ENCODE measurements at places on chromosomes 6 and 20.

- no peak for DNase-seq
Measured at GRCh38 chr6:121399966-121400365, 35.5 kb upstream of the GJA1 start.

GRCh38 chr6:8080362-8081151, 16.4 kb upstream of the BLOC1S5 start:
- DNase-seq: no peak

DNA sequence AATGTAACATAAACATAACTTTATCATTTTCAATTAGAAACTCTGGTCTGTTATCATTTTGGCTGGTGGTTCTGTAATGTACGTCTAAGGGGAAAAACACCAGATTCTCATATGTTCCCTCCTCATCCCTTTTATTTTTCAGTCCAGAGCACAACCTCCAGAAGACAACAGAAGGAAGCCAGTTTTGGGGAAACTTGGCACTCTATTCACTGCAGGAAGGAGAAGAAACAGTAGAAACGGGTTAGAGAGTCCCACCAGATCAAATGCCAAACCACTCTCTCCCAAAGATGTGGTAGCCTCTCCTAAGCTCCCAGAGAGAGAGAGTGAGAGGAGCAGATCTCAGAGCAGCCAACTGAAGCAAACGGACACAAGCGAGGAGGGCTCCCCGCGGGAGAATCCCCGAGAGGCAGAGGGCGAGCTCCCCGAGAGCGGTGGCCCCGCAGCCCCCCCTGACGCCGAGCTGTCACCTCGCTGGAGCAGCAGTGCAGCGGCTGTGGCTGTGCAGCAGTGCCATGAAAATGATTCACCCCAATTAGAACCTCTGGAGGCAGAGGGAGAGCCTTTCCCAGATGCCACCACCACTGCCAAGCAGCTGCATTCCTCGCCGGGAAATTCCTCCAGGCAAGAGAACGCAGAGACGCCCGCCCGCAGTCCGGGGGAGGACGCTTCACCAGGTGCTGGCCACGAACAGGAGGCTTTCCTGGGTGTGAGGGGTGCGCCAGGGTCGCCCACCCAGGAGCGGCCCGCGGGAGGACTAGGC, 117.8 kb downstream of the RTN4IP1 start:
- no peak for DNase-seq

GRCh38 chr6:41697861-41698781, 37.3 kb downstream of the TFEB start:
- no peak for DNase-seq

- no peak for DNase-seq
Measured at GRCh38 chr20:14046534-14046933, 51.2 kb downstream of the MACROD2 start.

- no peak for DNase-seq
Measured at GRCh38 chr6:135085700-135086413, 31.2 kb upstream of the HBS1L start.

DNA sequence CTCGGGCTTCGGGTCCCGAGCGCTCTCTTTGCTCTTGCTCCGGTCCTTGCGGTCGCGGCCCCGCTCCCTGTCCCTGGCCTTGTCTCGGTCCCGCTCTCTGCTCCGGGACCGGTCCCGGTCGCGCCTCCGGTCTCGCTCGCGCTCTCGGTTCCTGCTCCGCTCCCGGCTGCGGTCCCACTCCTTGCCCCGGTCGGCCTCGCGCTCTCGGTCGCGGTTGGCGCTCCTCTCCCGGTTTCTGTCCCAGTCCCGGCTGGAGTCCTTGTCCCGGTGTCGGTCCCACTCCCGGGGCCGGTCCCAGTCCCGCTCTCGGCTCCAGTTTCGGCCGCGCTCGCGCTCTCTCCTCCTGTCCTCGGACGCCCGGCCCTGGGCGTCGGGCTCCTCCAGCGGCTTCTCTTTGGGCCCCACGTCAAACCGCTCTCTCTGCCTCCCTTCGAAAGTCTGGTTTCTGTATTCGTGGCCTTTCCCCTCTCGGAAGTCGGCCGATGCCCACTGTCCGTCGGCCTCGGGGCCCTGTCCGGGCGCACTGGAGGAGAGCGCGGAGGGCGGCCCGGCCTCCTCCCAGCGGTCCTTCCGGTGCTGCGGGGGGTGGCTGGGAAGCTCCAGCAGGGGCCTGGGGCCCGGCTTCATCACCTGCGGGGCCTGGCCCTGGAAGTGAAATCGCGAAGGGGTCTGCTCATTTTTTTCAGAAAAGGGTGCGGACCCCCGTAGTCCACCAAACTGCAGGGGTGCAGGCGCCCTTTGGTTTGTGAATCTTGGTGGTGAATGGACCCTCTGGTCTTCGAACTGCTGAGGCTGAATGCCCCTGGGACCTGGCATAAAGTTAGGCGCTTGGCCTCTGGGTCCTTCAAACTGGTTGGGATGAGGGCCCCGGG, 17.9 kb upstream of the TCFL5 start:
- DNase-seq: no peak

DNA sequence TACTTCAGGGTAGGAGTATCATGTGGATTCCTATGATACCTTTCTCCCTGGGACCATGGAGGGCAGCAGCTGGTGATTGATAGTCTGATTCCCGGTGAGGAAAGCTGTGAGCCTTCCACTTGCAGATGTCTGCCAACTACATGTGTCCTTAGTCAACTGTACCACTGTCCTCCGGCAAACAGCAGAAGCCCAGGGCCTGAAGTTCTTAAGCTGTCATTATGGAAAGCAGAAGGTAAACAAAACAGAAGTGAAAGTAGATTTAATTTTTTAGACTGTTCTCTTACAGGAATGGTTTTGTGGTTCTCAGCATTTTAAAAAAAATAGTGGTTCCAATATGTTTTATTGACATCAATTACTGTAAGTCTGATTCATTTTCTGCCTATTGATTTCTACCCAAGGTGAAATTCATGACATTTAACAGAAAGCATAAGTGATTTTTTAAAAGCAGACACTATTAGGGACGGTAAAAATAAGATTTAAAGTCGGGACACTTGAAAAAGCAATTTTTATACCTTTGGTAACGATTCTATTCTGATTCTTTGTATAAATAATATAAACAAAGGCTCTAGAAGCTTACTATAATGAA, 36.6 kb downstream of the PTPN1 start:
- DNase-seq: no peak

DNA sequence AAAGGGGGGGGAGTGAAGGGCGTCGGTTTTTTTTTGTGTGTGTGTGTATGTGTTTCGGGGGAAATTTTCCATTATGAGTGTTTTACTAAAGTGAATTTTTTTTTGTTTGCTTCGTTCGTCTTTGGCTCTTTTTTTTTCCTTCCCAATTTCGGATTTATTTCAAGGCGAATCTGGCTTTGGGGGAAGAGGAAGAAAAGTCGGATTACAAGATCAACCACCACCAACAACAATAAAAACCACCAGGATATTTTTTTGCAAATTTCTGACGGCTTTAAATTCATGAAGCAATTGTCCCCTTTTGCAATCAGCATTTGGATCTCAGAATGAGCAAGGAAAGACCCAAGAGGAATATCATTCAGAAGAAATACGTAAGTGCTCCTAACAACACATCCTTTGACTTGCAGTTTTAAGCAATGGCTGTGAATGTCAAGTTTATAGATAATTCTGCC, 372 bp downstream of the JARID2 start:
- no peak for DNase-seq

DNA sequence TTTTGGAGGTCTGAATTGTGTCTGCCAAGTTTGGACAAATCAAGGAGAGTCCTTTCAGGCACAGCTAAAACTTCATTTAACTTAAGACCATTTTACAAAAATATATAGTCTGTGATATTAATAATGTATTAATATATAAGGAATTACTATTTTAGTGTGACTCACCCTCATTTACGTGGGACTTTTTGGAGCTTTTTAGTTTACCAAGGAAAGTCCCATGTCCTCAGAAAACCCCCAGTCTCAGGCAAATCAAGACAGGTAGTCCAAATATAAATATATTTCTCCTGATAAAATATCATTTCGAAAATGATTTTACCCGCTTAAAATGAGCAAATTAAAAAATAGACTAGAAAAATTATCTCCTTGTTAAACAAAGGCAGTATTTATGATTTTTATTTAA, 479.0 kb downstream of the PKHD1 start:
- DNase-seq: no peak

DNA sequence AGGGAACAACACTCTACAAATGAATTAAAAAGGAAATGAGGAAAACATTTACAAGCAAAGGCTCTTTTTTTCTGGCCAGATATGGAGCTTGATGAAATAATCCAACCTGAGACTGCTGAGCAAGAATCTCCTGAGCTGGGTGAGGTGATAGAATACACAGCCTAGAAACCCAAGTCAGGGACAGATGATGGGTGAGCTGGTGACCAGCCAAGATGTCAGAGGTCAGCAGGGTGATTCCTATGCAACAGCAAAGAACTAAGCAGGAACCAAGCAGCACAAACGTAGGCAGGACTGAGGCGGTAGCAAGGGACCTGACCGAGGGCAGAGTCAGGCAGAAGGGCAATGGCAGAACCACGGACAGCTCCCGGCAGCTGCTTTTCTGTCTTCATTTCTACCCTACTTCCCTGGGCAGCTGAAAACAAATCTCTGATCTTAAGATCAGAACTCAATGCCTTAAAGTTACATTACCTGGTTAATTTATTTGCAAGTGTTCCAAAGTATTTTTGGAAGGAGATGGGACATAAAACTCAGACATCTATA, 75.1 kb downstream of the CDC40 start:
- peak; percentile 0 for DNase-seq

DNA sequence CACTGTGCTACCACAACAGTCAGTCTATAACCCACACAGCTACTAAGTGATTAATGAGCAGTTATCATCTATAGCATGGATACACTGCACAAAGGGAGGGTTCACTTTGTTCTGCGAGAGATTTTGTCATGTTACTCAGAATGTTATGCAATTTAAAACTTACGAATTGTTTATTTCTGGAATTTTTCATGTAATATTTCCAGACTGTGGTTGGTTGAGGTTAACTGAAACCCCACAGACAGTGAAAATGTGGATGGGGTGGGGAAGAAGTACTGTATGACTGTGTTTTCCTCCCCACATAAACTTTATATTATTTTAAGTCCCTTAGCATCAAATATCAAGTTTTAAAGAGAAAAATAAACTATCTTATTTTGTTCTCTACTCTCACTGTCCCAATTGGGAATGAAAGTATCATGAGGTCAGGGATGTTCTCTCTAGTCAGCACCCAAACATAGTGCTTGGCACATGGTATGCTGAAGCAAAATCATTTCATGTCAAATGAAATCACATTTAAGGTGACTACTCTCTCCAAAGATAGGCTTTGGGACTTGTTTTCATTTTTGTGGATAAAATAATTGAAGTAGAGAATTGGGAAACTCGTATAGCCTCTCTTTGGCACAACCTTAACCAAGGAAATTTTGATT, 25.4 kb downstream of the DOP1A start:
- DNase-seq: no peak

DNA sequence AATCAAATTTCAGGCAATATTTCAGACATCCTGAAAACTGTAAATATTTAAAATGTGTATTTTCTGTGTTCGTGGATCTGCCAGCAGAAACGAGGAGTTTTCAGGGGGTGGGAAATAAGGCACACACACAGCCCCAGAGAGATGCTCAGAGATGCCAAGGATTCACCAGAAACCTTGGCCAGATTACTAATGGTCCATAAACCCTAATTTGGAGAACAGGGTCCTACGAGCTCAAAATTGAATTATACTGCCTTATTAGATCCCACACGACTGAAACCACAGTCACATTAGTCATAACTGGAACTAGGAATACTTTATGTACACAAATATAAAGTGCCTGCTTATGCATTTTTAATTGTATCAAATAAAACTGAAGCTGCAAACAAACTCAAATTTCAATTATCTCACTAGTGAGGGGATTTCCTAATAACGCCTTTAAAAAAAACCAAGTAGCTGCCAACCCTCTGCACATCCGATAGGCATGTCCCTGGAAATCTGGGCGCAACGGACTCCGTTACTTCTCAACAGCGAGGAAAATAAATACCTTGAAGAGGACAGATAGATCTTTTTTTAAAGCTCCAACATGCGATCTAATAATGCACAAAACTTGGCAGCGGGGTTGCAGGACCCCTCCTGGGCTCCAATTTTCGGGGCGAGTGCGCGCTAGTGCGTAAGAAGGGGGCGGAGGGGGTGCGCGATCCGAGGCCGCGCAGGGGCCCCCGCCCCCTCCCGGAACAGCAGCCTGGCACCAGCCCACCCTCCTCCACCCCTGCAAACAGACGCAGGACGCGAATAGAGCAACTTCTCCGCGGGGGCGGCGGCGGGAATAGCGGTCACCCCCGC, 897 bp downstream of the CHD6 start:
- DNase-seq: no peak

DNA sequence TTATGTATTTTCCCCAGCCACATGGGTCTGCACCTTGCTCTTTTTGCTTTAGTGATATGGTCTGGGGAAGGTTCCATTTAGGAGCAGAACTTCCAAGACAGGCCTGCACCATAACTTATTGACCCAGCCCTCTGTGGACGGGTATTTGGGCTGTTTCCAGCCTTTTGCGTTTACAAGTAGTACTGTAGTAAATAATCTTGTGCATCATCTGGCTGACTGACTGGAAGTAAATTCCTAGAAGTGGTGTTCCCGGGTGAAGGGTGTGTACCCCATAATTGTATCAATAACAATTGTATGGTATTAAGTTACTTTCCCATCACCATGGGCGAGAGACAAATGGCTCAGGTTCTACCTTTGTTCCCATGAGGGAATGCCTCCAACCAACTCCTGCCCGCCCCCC, 31.6 kb downstream of the SPDEF start:
- no peak for DNase-seq
